ENCODE measurements at places on chromosomes 13 and 19.

DNA sequence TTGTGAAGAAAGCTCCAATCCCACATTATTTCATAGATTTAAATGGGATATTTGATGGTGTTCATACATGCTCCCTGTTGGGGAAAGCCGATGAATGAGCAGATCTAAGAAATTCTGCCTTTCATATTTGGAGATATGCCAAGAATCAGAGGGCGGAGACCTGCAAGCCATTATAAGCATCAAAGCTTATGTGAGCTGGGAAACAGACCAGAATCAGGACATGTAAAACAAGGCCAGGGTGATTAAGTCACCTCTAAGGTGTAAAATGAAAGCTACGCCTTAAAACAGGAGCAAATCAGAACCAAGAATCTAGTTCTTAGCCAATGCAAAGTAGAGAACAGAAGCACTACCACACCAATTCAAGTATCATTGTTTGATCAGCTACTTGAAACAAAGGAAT, 392.4 kb downstream of the DCT start:
- DNase-seq, result no peak

GRCh38 chr19:920051-920864, 3.1 kb downstream of the KISS1R start:
- no peak for DNase-seq

DNA sequence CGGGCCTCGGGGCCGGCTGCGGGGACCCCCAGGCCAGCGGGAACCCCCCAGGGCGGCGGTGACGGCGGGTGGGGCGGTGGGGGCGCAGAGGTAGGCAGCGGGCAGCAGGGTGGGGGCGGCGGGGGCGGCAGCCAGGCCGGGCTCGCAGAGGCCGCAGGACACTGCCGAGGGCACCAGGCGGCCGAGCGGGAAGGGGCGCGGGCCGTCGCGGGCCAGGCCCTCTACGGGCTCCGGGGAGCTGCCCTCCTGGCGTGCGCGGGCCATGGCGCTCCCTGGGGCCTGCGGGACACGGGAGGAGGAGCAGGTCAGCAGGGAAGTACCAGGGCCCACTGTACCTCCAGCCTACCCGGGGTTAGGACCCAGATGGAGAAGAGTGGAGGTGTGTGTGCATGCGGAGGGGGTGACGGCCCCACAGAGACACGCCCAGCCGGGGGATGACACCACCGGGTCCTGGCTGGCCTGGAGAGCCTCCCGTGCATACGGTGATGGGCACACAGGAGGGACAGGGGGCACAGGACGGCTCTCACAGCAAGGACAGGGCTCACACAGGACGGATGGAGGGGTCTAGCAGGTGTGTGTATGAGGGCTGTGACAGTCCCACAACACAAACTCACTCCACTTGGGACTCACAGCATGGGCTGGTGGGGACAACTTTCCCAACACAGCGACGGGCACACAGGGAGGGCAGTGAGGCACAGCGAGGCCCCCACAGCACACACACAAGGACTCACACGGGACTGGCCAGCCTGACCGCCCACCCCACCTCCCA, 2.6 kb downstream of the BBC3 start:
- DNase-seq, result no peak

- no peak for DNase-seq
Measured at GRCh38 chr13:63693696-63694095, 2278.0 kb upstream of the PCDH20 start.

- DNase-seq, result no peak
Measured at GRCh38 chr13:110578363-110578762, 16.8 kb upstream of the RAB20 start.

- DNase-seq, result no peak
Measured at GRCh38 chr13:95248953-95249352, 52.3 kb downstream of the ABCC4 start.

Measured in stimulated activated CD8-positive, alpha-beta memory T cell treated with anti-CD3 and anti-CD28 coated beads, Interleukin-7, amount 100 ng/mL, for 1 hour (primary cell).